ENCODE measurements at places on chromosomes 2 and 18. TPM values are rescaled to one million over a fixed set of nuclear protein-coding genes. Genes with fewer than 3 reads are reported as not detected.

Gene WNT10A
- total RNA-seq = 7.5 TPM

Gene NOTO
- not detected for total RNA-seq

Gene TUBA3E
- not detected for total RNA-seq

Gene TNFAIP6
- not detected for total RNA-seq

Gene LYG2
- not detected for total RNA-seq

Gene CXCR1
- not detected for total RNA-seq

Gene EVX2
- not detected for total RNA-seq

Gene RAB27B
- 31.8 TPM for total RNA-seq

Gene CNTNAP5
- total RNA-seq = not detected

Gene TMEM169
- total RNA-seq = 0.34 TPM

Gene TMEM163
- not detected for total RNA-seq

Gene SP100
- 19.1 TPM for total RNA-seq

Gene NGEF
- total RNA-seq = 2.1 TPM

Gene IL37
- not detected for total RNA-seq

Gene TPRKB
- 16.8 TPM for total RNA-seq

Gene CLIP4
- 128 TPM for total RNA-seq

Gene NHEJ1
- 16.7 TPM for total RNA-seq

Gene UPP2
- not detected for total RNA-seq

Gene PSMA8
- total RNA-seq = not detected

Gene MC2R
- total RNA-seq = not detected

Gene RTP5
- not detected for total RNA-seq

Gene DCDC2C
- total RNA-seq = not detected

Gene GCA
- total RNA-seq = 6.2 TPM

Gene VWC2L
- 0.07 TPM for total RNA-seq

Gene ITGB6
- total RNA-seq = 414 TPM

Gene DSG3
- total RNA-seq = 765 TPM

Gene SULT1C3
- not detected for total RNA-seq

Gene CYP27C1
- total RNA-seq = 0.36 TPM

Gene ST8SIA5
- total RNA-seq = not detected

Gene DPYSL5
- total RNA-seq = not detected

Gene HTR2B
- total RNA-seq = not detected

Gene KCNIP3
- total RNA-seq = 1.6 TPM

Gene FSHR
- total RNA-seq = not detected

Gene UGT1A6
- total RNA-seq = 5.5 TPM

Gene C2orf66
- total RNA-seq = 0.93 TPM

Gene SLC4A5
- under 0.01 TPM for total RNA-seq

Gene FAM228A
- not detected for total RNA-seq

Gene UGT1A9
- total RNA-seq = not detected

Gene ITM2C
- 9.0 TPM for total RNA-seq

Gene SOS1
- 8.9 TPM for total RNA-seq

Gene SLC5A7
- total RNA-seq = not detected

Gene ALPP
- not detected for total RNA-seq

Gene ODC1
- 495 TPM for total RNA-seq

Gene ENOSF1
- total RNA-seq = 23.6 TPM

Gene ACMSD
- not detected for total RNA-seq

Gene VAMP8
- total RNA-seq = 38.3 TPM

Gene SPP2
- total RNA-seq = not detected

Gene ING5
- total RNA-seq = 30.1 TPM

Gene TBR1
- total RNA-seq = not detected

Gene THSD7B
- under 0.01 TPM for total RNA-seq

Gene ANKMY1
- 9.9 TPM for total RNA-seq

Gene CCDC68
- total RNA-seq = 2.4 TPM

Gene SGO2
- total RNA-seq = 1.3 TPM

Gene FAM124B
- total RNA-seq = not detected
